ENCODE measurements at places on chromosomes 3 and 15.

- no peak for ATAC-seq
Observed at GRCh38 chr15:83036253-83036652, 24.8 kb upstream of the C15orf40 start.

DNA sequence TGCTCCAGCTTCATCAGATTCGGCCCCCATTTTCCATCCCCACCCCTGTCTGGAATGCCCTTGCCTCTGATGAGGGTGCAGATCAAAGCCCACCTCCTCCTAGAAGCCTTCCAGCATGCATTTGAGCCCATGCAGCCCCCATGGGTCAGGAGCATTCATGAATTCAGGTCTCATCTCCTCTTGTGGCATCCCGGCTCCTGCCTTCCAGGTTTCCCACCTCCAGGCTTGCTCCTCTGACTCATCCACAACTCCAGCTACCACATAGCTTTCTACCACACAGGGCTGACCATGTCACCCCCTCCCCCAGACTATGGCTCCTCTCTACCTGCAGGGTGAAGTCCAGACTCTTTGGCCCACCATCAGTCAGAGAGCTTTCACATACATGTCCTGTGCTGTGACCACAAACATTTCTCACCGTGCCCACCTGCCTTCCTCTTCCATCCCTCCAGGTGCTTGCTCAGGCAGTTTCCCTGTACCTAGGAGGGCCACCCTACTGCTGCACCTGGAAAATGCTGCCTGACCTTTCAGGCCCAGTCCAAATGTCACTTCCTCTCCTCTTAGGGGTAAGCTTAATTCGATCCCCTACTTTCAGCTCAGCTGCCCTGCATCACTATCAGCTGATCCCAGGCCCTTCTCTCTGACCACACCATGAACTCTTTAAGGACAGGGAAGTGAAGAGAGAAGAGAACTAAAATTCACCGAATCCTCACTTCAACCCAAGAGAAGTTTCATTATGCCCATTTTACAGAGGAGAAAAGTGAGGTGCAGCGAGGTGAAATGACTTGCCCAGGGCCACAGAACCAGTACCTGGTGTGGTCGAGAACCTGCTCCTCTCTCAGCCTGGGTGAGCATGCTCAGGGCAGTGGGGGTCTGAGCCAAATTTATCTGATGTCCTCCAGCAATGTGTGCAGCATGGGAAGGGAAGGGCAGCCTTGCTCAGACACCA is 13.7 kb upstream of the FGD5 start:
- ATAC-seq = no peak

- no peak for ATAC-seq
Observed at GRCh38 chr15:74240002-74240568, 4.0 kb downstream of the CCDC33 start.

GRCh38 chr3:119340446-119340845 is 46.3 kb downstream of the ARHGAP31 start:
- ATAC-seq = no peak

- ATAC-seq = no peak
Observed at GRCh38 chr3:43814461-43814860, 123.7 kb downstream of the ABHD5 start.

- ATAC-seq = no peak
Observed at GRCh38 chr15:39592500-39592899, 11.6 kb downstream of the THBS1 start.

DNA sequence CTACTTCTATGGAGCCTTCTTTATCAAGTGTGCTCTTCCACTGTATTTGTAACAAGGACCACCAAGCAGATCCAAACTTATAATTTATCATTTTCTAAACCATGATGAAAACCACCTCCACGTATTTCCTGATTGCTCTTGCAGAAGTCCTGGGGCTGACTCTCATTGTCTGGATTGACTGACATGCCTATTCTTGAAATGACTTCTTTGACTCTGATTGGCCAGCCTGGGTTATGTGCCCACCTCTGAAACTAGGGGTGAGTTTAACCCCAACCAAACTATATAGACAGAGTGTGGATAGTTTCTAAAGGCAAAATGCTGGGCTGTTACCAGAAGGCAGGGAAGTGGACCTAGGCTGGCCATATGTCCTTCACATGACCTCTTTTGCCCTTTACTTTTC is 12.7 kb downstream of the TMPRSS7 start:
- ATAC-seq = no peak

DNA sequence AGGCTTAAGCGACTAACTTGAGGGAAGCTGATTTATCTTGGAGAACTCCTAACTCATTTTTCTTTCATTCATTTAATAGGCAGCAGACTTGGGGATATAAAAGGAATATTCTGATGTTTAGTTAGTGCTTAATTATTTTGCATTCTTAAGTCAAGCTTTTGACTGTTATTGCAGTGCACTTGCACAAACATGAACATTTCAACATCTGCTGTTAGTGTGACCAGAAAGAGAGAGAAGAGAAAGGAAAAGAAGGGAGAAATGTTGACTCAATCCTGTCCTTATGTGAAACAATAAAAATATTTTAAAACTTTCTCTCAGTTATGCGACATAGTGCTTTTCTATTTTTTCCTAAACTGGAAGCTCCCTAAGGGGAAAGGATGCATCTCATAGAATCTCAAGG is 507.8 kb downstream of the LPP start:
- no peak for ATAC-seq

GRCh38 chr15:66679657-66680108 is 22.4 kb upstream of the SMAD6 start:
- ATAC-seq = no peak

GRCh38 chr15:95108673-95109072 is 877.3 kb downstream of the MCTP2 start:
- no peak for ATAC-seq

DNA sequence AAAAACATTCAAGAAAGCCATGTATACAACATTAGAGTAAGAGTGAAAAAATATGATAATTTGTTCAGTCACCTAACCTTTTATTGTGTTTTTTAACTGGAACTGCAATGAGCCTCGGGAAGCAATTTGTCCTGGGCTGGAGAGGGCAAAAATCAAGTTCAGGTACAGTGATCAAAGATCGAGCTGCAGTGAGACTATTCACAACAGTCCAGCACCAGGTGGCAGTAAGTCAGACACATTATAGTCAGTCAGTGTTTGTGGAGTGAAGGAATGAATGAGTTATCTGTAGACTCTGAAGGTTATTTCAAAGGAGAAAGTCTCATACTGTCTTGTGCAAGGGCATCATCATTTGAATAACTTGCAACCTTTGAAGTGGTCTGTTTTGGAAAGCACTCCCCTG is 116.6 kb downstream of the CHDH start:
- peak; percentile 60 for ATAC-seq

- no peak for ATAC-seq
Observed at GRCh38 chr15:48856942-48857341, 21.0 kb upstream of the EID1 start.

- ATAC-seq = no peak
Observed at GRCh38 chr3:170324962-170325361, 32.6 kb upstream of the SKIL start.

All from stimulated activated memory B cell treated with anti-CD40 and anti-IgM and Interleukin-4, amounts not matched to agents 10 μg/mL and 1 μg/mL and 100 μg/mL, for 72 hours (primary cell).